ENCODE measurements at places on chromosomes 11 and 22.

GRCh38 chr22:46009730-46010129, 32.8 kb upstream of the WNT7B start:
- no peak for DNase-seq

GRCh38 chr11:27150098-27150497, 109.5 kb downstream of the BBOX1 start:
- no peak for DNase-seq

GRCh38 chr11:3203221-3204043, 15.2 kb downstream of the MRGPRG start:
- no peak for DNase-seq

DNA sequence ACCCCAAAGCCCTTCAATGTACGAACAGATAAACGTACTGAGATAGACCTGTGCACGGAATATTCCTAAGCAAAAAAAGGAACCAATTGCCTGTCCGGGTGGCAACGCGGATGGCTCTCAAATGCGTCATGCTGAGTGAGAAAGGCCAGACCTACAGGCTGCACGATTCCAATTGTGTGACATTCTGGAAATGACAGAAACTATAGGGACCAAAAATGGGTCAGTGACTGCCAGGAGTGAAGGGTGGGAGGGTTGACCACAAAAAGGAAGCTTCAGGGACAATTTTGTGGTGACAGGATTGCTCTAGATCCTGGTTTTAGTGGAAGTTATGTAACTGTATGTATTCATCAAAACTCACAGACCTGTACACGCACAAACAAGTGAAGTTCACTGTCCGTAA, 24.0 kb upstream of the SYT8 start:
- DNase-seq = no peak

DNA sequence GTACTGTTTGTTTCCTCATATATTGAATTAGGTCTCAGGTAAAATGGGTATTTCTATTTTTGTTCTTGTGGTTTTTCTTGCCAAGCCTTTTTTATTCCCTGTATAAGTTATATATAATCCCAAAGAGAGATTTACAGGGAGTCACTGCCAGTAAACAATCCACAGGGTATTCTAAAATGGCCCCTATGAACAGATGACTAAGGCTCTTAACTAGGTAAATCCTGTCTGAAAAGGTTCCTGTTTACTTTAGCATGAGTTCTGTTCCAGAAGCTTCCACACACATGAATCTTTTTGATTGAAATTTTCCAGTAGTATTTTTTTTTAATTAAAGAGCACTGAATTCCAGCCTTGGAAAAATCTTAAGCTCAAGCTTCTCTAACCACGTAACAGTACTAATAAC, 552.8 kb upstream of the CCDC179 start:
- no peak for DNase-seq

DNA sequence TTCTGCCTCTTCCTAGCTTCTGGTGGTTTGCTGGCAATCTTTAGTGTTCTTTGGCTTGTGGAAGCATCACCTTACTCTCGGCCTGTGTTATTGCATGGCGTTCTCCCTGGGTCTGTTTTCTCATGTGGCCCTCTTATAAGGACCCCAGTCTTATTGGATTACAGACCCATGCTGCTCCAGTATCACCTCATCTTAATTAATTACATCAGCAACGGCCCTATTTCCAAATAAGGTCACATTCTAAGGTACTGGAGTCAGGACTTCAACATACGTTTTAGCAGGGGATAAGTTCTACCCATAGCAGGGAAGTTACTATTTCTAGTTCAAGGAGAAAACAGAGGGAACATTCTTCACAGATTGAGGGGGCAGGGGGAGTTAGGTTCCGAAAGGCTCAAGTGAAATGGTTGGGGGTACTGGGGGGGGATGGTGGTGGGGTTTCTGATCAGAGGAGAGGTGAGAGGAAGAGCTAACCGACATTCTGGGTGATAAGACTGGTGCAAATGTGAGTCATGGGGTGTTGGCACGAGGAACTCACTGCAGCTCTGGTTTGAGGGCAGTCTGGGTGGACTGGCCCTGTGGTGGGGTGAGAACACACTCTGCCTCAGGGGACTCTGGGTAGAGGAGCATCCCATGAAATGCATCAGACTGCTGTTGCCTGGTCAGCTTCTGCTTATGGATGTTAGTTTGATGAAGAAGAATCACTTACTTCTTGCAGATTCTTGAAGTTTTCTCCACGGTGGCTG, 51.5 kb upstream of the ZBED5 start:
- DNase-seq = no peak

DNA sequence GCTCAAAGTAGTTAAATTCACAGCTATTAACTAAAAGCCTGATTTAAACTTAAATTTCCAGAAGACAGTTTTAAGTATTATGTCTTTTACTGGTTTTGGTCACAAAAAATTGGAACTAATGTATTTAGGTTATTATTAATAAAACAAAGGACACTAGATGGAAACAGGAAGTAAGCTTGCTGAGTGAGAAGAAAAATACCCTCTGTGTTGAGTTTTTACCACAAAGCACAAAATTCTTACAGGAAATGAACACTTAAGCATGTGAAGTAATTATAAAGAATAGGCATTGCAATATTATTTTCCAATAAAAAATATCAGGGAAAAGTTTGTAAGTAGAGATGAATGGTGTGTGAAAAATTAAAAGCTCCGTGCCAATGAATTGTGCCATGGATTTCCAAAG, 46.3 kb downstream of the PIK3C2A start:
- DNase-seq = no peak

GRCh38 chr11:134554861-134555260, 142.8 kb upstream of the B3GAT1 start:
- DNase-seq = no peak

DNA sequence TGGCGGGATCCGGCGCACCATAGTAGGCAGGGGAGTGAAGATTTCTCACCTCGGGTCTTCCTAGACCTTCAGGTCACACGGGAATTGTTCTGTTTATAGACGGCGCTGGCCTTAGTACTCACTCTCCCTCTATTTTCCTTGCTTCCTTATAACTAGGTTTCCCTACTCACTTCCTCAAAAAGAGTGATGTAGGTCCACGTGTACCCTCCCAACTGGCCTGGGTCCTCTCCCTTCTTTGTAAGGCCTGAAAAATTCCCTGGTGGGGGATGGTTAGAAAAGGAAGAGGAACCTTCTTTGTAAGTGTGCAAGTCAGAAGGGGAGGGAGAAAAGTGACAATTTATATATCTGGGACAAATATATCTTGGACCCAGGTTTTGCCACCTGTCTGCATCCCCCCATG, 2.9 kb upstream of the TMEM9B start:
- no peak for DNase-seq

DNA sequence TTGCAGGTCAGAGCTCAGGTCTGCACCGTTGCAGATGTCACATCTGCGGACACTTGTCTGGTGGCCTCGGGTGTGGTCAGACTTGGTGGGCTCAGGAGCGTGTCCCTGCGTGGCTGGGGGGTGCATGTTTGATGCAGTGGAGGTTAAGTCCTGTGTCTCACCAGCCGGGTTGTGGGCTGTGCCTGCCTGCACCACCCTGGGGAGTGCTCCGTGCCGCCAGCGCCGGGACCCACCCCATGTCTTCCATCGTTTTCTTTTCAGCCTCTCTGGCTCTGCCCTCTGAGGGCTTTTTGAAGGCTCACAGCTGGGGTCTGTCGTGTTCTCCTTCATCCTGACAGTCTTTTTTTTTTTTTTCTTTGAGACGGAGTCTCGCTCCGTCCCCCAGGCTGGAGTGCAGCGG, 26.0 kb downstream of the PPIL2 start:
- DNase-seq = no peak

DNA sequence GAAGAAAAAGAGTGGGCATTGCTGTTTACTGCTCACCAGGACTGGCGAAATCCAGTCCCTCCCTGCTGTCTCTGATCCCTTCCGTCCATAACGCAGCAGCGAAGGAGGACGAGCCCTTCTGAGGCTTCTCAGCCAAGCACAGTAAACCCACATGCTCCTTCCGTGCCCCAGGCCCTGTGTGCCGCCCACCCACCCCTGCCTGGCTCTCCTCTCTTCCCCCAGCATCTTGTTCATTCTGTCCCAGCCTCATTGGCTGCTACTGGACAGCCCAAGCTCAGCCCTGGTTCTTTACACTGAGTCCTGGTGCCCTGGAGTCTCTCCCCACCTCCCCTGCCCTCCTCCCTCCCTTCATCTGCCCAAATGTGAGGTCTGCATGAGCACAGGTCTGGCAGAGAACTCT, 559.7 kb downstream of the BRD1 start:
- no peak for DNase-seq

GRCh38 chr11:871472-871871, 28.8 kb downstream of the TSPAN4 start:
- DNase-seq = no peak

DNA sequence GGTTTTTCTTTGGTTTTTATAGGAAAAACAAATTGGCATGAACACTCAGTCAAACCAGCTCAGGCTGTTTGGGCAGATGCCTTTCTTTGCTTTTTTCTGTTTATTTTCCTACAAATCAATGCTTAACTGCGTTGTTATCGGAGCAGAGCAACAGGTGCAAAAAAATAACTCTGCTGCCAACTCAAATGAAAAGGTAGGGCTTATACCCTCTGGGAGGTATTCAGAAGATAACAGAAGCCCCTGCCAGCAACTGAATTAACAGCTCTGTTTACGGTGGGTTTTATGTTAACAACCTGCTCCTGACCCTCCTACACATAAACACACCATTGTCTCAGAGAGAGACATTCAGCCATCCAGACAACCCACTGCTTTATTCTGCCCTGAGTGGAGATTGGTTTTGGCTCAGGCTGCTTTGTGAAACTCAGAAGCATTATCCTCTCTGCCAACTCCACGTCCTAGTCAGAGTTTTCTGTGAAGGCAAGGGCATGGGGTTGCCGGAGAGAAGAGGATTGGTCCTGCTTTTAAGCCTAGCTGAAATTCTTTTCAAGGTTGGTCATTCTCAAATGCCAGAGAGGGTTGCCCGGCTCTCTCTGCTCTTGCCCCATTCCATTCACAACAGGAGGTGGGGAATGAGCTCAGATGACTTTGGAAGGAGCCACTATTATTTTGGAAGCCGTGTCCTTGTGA, 11.4 kb downstream of the EHF start:
- DNase-seq = no peak

GRCh38 chr11:61737636-61738386, 14.6 kb upstream of the MYRF start:
- no peak for DNase-seq

- DNase-seq = no peak
Measured at GRCh38 chr11:99901175-99901574, 785.9 kb upstream of the ARHGAP42 start.
